Osteocyte (in vitro differentiated cells): ENCODE measurements at places on chromosomes 11 and 22.
A peak's percentile ranks its signal among the peaks of the same experiment; 100 is the strongest.

DNA sequence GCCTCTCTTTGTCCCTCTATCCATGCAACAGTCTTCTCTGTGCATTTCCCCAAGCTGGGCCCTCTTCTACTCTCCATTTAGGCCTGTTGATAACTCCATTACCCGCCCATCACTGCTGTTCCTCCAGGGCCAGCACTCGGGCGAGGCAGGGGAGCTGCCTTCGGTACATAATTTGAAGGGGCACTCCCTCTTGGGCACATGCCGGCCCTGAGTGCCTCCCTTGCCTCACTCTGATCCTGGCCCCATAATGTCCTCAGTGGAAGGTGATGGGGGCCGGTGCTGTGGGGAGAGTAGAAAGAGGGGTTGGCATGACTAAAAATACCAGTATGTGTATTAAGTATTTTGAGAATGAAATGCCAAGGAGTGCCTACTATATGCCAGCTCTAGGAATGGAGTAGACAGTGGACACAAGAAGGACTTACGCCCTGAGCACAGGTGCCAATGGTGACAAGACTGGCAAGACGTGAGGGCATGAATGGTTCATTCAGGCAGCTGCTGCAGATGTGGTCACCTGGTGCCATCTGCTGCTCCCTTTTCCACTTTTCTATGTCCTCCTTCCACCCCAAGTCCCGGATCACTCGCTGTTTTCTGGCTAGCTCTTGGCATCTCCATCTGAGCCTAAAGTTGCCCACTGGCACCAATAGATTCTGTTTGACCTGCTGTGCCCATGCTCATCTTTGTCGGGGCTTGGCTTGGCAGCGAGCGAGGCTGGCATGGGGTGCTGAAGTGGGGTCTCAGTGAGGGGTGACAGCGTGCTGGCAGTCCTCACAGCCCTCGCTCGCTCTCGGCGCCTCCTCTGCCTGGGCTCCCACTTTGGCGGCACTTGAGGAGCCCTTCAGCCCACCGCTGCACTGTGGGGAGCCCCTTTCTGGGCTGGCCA, 22.6 kb downstream of the TMEM218 start:
- no peak overlapping the region for H3K27ac ChIP-seq
- no peaks in the 10 kb centered on the region for H3K27me3 ChIP-seq
- no peaks in the 10 kb centered on the region for H3K36me3 ChIP-seq
- H3K4me1 ChIP-seq: peaks cover 15% of the 10 kb centered on the region
- DNase-seq: peak; percentile 57
- no peak overlapping the region for H3K4me3 ChIP-seq

- H3K36me3 ChIP-seq: peaks cover 3% of the 10 kb centered on the region
- no peaks in the 10 kb centered on the region for H3K27me3 ChIP-seq
- no peak overlapping the region for H3K27ac ChIP-seq
Measured at GRCh38 chr11:75275581-75275980, 35.0 kb downstream of the TPBGL start.

DNA sequence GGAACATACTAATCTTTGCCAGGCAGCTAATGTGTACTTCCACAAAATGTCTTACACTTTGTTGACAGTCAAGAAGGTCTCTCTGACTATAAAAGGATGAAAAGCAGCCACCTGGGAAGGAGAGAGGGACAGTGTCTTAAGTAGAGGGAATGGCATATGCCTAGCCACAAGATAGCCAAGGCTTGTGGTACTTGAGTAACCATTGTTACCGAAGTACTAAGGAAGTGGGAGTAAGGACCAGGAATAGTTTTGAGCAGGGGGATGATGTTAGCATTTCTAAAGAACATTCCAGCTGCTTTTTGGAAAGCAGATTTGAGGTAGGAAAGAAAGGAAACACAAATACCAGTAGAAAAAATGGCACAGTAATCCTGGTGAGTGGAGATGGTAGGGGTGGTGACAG, 3.4 kb downstream of the TMEM126A start:
- H3K4me1 ChIP-seq: peaks cover 22% of the 10 kb centered on the region
- peaks cover 5% of the 10 kb centered on the region for H3K36me3 ChIP-seq
- no peaks in the 10 kb centered on the region for H3K27me3 ChIP-seq
- H3K4me3 ChIP-seq: no peak overlapping the region
- no peak overlapping the region for H3K27ac ChIP-seq

DNA sequence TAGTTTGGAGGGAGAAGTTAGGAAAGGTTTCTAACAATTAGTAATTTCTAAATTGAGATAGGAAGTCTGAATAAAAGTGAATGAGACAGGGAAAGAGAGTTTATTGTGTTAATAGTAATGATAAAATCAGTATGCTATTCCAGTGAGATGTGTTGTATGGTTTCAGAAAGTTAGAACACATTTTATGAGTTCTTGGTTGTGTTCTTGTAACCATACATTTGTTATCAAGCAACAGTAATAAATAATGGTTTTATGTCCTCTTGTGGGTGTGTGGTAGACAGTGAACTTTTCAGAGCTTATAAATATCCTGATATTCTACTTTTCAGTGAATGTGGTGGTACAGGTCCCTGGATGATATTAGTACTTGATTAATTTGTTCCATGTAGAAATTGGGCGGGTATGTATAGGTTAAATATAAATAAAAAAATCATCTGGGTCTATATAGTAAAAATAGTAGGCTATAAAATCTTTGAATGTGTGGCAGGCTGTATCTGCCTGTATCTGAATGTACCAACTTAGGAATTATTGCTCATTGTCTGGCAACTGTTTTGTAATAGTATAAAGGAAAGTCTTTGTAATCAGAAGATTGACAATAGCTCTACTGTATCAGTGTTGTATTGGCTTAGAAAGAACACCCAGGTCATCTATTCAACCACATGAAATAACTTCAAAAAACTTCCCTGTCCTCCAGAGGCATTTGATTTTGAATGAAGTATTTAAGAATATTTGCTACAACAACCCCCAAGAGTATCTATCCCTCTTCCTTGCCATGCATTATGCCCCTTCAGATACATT, 54.8 kb downstream of the UVRAG start:
- no peaks in the 10 kb centered on the region for H3K27me3 ChIP-seq
- peaks cover 1% of the 10 kb centered on the region for H3K36me3 ChIP-seq
- no peak for DNase-seq
- peaks cover 4% of the 10 kb centered on the region for H3K4me1 ChIP-seq
- H3K4me3 ChIP-seq: no peak overlapping the region

DNA sequence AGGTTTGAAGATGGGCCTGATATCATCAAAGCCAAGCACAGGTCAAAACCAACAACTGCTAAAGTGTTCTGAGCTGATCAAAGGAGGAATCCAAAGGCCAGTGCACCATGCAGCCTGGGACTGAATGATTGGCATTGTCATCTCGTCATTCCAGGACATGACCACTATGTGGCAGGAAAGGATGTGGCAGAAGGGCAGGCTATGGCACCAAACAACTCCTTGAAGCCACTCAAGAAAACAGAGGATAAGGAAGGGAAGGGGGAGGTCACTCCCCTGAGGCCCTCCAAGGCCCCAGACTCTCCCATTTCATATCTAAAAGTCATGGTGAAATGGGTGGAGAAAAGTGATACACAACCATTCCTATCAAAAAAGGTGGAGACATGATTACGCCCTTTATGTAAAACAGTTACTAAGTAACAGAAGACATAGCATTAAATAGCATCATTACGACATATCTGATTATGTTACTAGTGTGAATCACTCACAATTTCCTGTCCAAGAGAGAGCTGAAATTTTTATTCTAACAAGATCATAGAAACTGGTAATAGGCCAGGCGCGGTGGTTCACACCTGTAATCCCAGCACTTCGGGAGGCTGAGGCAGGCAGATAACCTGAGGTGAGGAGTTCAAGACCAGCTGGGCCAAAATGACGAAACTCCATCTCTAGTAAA, 49.3 kb downstream of the AHNAK start:
- peaks cover 20% of the 10 kb centered on the region for H3K4me1 ChIP-seq
- no peak for DNase-seq
- H3K4me3 ChIP-seq: no peak overlapping the region
- H3K27ac ChIP-seq: peak overlapping the region; percentile 63
- no peaks in the 10 kb centered on the region for H3K27me3 ChIP-seq

DNA sequence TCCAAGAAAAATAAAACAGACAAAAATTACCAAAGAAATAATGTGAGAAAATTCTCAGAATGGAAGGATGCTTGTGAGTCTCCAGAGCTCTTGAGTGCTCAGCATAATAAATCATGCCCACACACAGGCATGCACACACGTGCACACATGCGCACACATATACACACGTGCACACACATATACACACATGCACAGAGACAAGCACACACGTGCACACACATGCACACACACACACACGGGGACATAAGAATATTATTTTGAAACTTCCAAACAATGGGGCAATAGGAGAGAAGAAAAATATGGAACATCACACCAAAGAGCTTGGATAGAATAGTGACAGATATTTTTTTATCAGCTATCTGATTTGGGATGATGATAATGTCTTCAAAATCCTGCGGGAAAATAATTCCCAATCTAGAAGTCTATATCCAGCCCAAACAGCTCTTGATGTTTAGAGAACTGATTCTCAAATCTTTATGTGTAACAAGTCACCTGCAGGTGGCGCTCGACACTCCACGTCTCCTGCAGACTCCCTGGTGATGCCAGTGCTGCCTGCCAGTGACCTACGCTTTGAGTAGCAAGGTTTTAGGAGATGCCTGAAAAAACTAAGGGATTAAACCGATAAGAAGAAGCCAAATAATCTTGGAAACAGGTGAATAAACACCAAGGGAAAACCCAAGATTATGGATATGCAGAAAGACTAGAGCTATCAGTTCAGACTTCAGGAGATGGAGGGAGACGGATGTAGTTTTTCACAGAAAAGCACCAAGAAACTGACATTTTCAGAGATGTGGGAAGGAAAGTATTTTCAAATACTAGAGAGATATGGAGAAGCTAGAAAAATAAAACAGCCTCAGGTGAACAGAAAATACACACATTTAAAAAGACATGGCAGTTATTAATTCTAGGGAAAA, 743.6 kb downstream of the ETS1 start:
- peaks cover 12% of the 10 kb centered on the region for H3K27me3 ChIP-seq
- H3K36me3 ChIP-seq: no peaks in the 10 kb centered on the region
- H3K27ac ChIP-seq: no peak overlapping the region
- no peak overlapping the region for H3K4me3 ChIP-seq

DNA sequence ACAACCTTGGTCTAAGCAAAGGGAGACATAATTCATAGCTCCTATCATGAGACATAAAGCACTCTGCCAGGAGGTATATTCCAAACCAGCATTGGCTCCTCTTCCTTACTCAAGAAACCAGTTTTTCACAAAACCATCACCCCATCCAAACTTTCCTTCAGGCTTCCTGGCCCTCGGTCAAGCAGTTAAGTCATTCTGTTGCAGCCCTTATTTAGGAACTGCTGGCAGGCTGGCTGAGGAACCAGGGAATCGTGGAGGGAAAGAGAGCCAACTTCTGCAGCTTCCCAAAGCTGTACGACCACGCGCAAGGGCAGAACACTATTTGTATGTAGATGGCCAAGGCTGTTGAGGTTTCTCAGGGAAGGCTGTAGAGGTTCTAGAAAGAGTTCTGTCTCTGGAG, 680 bp downstream of the IFT46 start:
- no peaks in the 10 kb centered on the region for H3K27me3 ChIP-seq
- peaks cover 15% of the 10 kb centered on the region for H3K4me1 ChIP-seq
- H3K27ac ChIP-seq: peak overlapping the region; percentile 72
- no peaks in the 10 kb centered on the region for H3K36me3 ChIP-seq

- no peak for DNase-seq
- no peak overlapping the region for H3K4me3 ChIP-seq
- H3K27me3 ChIP-seq: no peaks in the 10 kb centered on the region
- H3K4me1 ChIP-seq: no peaks in the 10 kb centered on the region
Measured at GRCh38 chr11:128318856-128319474, 268.4 kb downstream of the ETS1 start.

GRCh38 chr11:83025267-83025704, 46.4 kb downstream of the RAB30 start:
- peaks cover 18% of the 10 kb centered on the region for H3K36me3 ChIP-seq
- no peak overlapping the region for H3K4me3 ChIP-seq
- no peak overlapping the region for H3K27ac ChIP-seq
- no peaks in the 10 kb centered on the region for H3K27me3 ChIP-seq
- H3K4me1 ChIP-seq: peaks cover 57% of the 10 kb centered on the region

GRCh38 chr11:14975252-14975587, 3.1 kb upstream of the CALCA start:
- H3K4me1 ChIP-seq: peaks cover 17% of the 10 kb centered on the region
- no peak for DNase-seq
- peaks cover 60% of the 10 kb centered on the region for H3K27me3 ChIP-seq
- H3K27ac ChIP-seq: no peak overlapping the region

- peaks cover 48% of the 10 kb centered on the region for H3K27me3 ChIP-seq
- DNase-seq: no peak
- no peak overlapping the region for H3K27ac ChIP-seq
- H3K4me1 ChIP-seq: no peaks in the 10 kb centered on the region
- H3K36me3 ChIP-seq: no peaks in the 10 kb centered on the region
Measured at GRCh38 chr11:124812876-124813275, 12.7 kb upstream of the MSANTD2 start.

GRCh38 chr22:20268279-20269012, at the start of gene RTN4R:
Gene RTN4R, minus strand, starts transcription at chr22:20268318. Its CDS starts 226 bp downstream, at chr22:20268092.
- no peaks in the 10 kb centered on the region for H3K36me3 ChIP-seq
- no peak within 1 kb of the TSS for H3K27ac ChIP-seq
- peaks cover 16% of the 10 kb centered on the region for H3K4me1 ChIP-seq
- DNase-seq: no peak
- H3K27me3 ChIP-seq: no peaks in the 10 kb centered on the region

DNA sequence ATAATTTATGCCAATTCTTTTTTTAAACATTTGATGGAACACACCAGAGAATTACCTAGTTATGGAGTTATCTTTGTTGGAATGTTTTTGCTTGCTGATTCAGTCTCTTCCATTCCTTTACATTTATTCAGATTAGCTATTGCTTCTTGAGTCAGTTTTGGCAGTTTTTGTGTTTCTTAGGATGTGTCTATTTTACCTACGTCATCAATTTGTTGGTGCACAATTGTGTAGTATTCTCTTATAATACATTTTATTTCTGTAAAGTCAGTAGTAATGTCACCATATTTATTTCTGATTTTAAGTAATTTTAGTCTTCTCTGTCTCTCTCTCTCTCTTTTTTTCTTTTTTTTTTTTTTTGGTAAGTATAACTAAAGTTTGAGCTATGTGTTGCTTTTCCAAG, 929.5 kb upstream of the RAG2 start:
- DNase-seq: no peak
- no peak overlapping the region for H3K27ac ChIP-seq
- H3K4me1 ChIP-seq: no peaks in the 10 kb centered on the region
- no peaks in the 10 kb centered on the region for H3K36me3 ChIP-seq
- peaks cover 27% of the 10 kb centered on the region for H3K27me3 ChIP-seq

DNA sequence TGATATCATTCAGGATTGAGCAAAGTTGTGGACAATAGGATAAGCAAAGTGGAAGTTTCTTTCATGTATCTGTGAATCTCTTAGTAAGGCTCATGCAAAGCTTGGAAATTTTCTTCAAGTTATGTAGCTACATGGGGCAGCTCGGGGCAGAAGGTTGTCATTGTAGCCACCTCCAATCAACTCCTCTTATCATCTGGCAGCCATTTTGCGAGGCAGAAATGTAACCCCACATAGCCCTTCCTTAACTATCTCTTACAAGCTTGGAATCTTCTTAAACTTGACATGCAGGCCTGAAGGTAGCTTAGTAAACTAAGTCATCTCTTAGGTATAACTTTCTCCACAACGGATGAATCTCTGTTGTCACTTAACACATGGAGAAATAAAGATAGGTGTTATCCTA, 392.8 kb downstream of the AASDHPPT start:
- peaks cover 47% of the 10 kb centered on the region for H3K4me1 ChIP-seq
- H3K27me3 ChIP-seq: no peaks in the 10 kb centered on the region
- H3K27ac ChIP-seq: no peak overlapping the region
- no peak overlapping the region for H3K4me3 ChIP-seq

GRCh38 chr11:57263351-57263750, 26.3 kb upstream of the APLNR start:
- DNase-seq: no peak
- peaks cover 14% of the 10 kb centered on the region for H3K27me3 ChIP-seq
- no peak overlapping the region for H3K27ac ChIP-seq
- H3K4me1 ChIP-seq: peaks cover 5% of the 10 kb centered on the region
- no peaks in the 10 kb centered on the region for H3K36me3 ChIP-seq
